ENCODE measurements at places on chromosomes 5 and 9. TPM values are rescaled to one million over a fixed set of nuclear protein-coding genes. Genes with fewer than 3 reads are reported as not detected.

Gene PCDH1
- total RNA-seq: 127 TPM

Gene HEMGN
- not detected for total RNA-seq

Gene MTRR
- total RNA-seq: 53.3 TPM

Gene CDC20B
- not detected for total RNA-seq

Gene F2RL1
- total RNA-seq: 128 TPM

Gene GADD45G
- total RNA-seq: 5.4 TPM

Gene SEMA6A
- total RNA-seq: 137 TPM

Gene PRSS3
- total RNA-seq: 326 TPM

Gene FAXDC2
- 18.1 TPM for total RNA-seq

Gene CCL21
- 48.9 TPM for total RNA-seq

Gene SLC24A2
- total RNA-seq: not detected

Gene CCDC152
- total RNA-seq: 0.47 TPM

Gene OGN
- 2.1 TPM for total RNA-seq

Gene FGF1
- total RNA-seq: 3.5 TPM

Gene PCDHGA10
- total RNA-seq: 6.1 TPM

Gene HAPLN1
- 1.5 TPM for total RNA-seq

Gene RELL2
- total RNA-seq: 3.9 TPM

Gene MCTP1
- 7.7 TPM for total RNA-seq

Gene STPG3
- not detected for total RNA-seq

Gene PCDHGB7
- 17.9 TPM for total RNA-seq

Gene RNF183
- total RNA-seq: 1.1 TPM

Gene TEX48
- not detected for total RNA-seq

Data from mucosa of descending colon (tissue), 3 donors.